ENCODE measurements at places on chromosomes 4 and X.

- DNase-seq, result no peak
These were observed 9.5 kb upstream of the CENPE start for GRCh38 chr4:103207673-103208072.

- no peak for DNase-seq
These were observed 3.0 kb downstream of the BMP15 start for GRCh38 chrX:50913520-50913919.

- DNase-seq, result no peak
These were observed 30.4 kb downstream of the FGFR3 start for GRCh38 chr4:1823545-1823932.

GRCh38 chrX:148904421-148905111, 404.1 kb downstream of the AFF2 start:
- DNase-seq, result no peak

- no peak for DNase-seq
These were observed 49.8 kb upstream of the PRPS2 start for GRCh38 chrX:12741416-12741815.

- DNase-seq, result no peak
These were observed 599.5 kb upstream of the ZFP42 start for GRCh38 chr4:187396106-187396505.

- no peak for DNase-seq
These were observed 54.2 kb upstream of the SPANXN3 start for GRCh38 chrX:143571521-143571920.

- DNase-seq, result no peak
These were observed 88.1 kb downstream of the RTL5 start for GRCh38 chrX:72043636-72044035.

DNA sequence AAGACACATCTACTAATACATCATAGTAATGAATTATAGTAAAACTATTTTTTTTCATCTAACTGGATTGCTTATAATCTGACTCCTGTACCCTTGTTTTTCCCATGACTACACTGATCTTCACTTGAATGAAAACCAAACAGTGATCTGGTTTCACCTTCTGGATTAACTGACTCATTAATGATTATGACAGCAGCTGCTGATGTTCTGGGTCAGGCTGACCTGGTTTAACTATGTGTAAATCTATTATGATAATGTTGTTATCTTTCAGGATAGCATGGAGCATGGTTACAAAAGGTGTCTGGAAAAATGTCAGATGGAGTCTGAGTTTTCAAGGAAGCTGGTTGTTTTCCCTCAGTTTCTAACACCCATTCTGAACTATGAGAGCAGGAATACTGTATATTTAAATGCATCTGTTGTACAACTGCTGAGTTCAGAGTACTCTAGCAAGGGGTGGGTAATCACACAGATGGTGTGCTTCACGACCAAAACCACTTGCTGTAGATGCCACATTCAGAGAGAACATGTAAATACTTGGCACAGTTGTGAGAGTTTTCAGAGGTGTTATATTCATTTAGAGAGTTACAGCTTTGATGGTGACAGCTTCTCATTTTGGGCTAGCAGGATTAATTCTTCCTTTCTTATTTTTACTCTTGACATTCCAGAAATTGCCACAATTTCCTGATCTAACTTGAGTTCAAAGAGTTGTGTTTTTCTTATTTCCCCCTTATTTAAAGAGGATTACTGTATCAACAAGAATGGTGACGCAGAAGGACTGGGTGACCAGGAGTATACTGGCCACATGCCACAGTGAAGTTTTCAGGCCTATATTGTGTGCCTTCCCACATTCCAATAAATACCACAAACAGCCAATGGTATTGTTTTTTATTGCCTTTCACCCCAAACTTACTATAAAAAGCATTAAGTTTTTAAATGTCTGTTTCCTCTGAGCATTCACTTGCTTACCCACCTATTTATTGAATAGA, 249.7 kb upstream of the TET2 start:
- DNase-seq, result no peak

GRCh38 chr4:53929311-53929710, 135.1 kb downstream of the CHIC2 start:
- DNase-seq, result no peak

DNA sequence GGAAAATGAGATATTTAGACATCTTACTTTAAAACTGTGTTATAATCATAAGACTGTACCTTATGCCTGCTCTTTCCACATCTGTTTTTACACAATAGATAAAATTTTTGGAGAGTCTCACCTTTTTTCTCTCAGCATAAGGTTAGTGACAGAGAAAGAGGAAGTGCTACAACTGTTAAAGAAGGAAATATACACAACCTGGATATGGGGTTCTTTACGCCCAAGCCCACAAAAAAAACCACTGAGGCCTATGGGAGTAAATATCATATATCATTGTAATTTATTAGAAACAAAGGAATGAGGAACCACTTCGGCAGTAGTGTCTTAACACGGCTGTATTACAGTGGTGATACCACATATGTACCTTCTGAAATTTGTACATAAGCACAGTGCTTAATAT, 265.9 kb upstream of the GK2 start:
- DNase-seq, result no peak

DNA sequence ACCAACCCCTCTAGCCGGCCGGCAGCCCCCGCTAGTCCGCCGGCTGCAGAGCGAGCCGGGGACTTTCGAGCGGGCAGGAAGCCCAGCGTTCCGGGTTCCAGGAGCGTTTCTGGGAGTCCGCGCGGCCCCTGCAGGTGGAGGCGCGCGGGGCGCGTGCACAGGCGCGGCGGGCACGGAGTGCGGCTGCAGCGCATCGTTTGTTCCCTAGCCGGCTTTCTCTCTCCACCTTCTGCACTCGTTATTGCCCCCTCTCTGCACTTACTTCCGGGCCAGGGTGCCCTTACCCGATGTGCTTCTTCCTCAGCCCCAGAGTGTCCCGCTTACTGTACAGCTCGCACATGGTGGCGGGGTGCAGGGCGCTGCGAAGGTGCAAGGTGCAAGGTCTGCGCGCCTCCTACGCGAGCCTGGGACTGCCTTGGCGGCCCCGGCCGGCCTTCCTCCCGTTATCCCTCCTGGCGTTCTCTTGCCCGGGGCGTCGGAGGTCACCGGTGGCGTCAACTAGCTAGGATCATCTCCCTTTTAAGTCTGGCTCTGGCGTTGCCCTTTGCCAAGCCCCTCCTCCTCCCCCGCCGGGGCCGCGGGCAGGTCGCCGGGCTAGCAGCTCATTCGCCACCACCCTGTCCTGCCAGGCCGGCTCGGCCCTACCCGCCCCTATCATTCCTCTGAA, at the start of gene ETNPPL:
Gene ETNPPL, minus strand, starts transcription at position 495 of the 667 bp plus-strand sequence. Its CDS starts 155 bp downstream, at position 340.
- no peak for DNase-seq

DNA sequence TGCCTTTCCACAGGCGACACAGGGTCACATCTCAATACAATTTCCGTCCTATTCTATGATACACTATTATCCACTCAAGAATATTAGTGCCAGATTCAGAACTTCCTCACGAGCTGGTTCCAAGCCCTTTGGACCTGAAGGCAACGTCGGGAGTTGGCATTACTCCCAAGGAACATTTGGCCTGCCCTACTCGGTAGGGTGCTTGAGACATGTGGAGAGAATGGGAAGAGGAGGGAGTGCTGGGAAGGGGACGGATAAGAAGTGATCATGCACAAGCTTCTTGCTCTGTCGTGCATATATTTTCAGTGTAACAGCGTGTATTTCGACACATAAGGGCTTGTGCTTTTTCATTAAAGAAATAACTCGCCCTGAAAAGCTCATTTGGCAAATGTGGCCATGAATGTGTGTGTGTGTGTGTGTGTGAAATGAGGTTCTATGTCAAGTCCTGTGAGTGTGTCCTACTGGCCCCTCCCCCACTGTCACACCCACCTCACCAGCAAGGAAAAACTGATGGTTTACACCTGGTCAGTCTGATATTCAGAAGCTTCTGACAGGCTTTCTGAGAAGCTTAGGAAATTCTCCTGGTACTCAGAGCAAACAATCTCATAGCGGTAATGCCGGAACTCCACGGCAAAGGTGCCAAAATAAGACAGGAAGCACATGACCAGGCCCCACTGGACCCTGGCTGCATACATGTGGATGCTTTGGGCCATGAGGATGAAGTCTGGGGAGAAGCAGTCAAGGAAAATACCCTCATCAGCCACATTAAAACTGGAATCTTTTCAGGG, 54.8 kb downstream of the ENOPH1 start:
- DNase-seq, result no peak

DNA sequence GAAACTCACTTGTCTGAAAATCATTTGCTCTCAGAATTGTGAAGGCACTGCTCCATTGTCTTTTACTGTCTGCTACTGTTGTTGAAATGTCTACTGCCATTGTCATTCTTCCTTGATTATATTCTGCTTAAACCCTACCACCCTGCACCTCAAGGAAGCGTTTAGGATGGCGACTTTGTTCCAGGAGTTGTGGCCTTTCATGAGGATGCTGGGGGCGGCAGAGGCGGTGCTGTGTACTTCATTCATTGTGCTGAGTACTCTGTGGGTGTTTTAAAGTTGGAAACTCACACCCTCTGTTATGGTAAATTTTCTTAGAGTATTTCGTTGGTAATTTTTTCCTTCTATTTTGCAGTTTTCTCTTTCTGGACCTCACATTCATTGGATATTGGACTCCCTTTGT, 258.9 kb downstream of the TENM3 start:
- DNase-seq, result no peak

- DNase-seq, result no peak
These were observed 260.7 kb upstream of the SFRP2 start for GRCh38 chr4:154049457-154050181.

- DNase-seq, result no peak
These were observed 75.7 kb upstream of the WDR1 start for GRCh38 chr4:10192331-10192730.

DNA sequence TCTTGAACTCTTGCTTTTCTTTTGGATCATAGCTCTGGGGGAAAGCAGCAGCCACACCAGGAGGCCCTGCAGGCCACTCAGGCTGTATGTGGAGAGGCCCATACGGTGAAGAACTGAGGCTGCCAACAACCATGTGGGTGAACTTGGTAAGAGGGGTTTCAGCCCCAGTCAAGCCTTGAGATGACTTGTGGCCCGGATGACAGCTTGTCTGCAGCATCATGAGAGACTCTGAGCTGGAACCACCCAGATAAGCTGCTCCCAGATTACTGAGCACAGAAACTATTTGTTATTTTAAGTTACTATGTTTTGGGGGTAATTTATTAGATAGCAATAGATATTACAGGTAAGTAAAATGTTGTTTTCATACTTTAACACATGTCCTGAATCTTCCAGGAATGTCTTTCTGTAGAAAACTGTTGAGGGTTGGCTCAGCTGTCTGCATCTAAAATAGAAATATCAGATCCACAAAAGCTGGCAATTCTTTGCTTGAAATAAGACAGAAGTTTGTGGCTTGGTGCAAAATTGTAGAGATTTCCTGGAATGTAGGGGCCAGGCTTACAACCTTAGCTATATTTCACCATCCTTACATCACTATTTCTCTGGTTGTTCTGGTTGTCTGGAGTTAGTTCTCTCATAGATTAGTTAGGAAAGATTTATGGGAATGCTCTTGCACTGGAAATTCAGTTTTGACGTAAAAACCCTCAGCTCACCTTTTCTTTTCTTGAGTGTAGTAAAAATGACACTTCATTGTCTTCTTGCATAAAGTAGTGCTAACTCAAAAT, 272.1 kb downstream of the RAPGEF2 start:
- DNase-seq, result no peak

GRCh38 chrX:152733261-152733975, at the start of the genes CSAG1 and MAGEA12:
Gene CSAG1, minus strand, starts transcription at chrX:152733721. Its CDS starts 1,261 bp downstream, at chrX:152732460.
Gene MAGEA12, plus strand, starts transcription at chrX:152733757. Its CDS starts 2,405 bp downstream, at chrX:152736162.
- peak; percentile 64 for DNase-seq

DNA sequence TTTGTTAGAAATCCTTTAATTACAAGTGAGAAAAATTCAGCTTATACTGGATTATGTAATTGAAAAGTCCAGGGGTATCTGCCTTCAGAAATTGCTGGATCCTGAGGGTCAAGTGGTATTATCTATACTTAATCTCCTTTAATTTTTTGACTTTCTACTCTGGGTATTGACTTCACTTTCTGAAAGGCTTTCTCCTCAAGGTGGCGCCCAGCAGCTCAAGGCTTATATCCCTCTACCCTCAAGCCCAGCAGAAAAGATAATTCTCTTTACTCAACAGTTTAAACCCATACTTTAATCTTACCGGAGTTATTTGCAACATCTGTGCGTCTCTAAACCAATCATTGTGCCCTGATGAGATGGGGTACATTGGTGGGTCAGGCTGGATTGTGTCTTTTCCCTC, 129.5 kb downstream of the LARP7 start:
- DNase-seq, result no peak

GRCh38 chrX:69961365-69962072, 88.2 kb downstream of the AWAT2 start:
- DNase-seq, result no peak

GRCh38 chr4:165872461-165873297, at the start of gene TLL1:
Gene TLL1, plus strand, starts transcription at chr4:165873237. Its CDS starts 668 bp downstream, at chr4:165873905.
- no peak for DNase-seq

- no peak for DNase-seq
These were observed 981 bp downstream of the TET2 start for GRCh38 chr4:105147553-105148161.

DNA sequence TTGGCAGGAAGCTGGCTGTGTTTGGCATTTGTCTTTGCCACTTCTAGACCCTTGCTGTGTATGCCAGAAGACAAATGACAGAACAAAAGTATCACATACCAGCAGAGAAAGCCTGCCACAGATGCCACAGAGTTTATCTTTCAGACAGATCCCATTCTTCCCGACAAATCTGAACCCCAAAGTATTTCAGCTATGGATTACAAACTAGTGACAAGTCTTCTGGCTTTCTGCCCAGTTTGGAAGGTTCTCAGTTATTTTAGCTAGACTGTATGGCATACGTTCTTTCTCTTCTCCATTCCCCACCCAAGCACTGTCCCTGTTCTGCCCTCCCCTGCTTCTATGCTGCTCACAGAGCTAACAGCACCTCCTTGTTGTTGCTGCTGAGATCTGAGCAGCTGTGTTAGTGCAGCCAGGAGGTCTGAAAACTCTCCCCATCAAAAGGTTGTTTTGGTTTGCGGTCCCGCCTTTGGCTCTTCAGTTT, 236.7 kb downstream of the FRAS1 start:
- no peak for DNase-seq

DNA sequence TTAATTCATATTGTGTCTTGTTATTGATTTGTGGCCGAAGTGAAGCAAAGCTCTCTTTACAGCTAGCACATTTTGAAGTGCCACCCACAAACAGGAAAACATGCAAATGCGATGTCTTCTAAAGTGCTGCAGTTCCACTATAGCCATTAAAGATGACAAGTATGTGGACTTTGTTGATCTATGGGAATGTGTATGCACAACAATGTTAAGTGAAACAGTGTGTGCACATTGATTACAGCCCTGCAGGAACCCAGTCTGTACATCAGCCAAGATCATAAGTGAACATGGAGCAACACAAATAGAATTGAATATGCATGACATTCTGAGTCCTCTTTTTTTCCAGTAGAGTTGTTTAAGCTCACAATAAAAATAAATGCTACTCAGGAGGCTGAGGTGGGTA, 43.0 kb downstream of the TFDP3 start:
- no peak for DNase-seq

- no peak for DNase-seq
These were observed 70.1 kb downstream of the CHST7 start for GRCh38 chrX:46643636-46644035.

GRCh38 chr4:108831886-108832285, 69.0 kb upstream of the ETNPPL start:
- DNase-seq, result no peak

Data from vagina (tissue), 2 donors.